ENCODE measurements at places on chromosomes 5 and 9.

GRCh38 chr5:36181774-36182173 lies 29.9 kb downstream of the SKP2 start:
- DNase-seq: no peak

DNA sequence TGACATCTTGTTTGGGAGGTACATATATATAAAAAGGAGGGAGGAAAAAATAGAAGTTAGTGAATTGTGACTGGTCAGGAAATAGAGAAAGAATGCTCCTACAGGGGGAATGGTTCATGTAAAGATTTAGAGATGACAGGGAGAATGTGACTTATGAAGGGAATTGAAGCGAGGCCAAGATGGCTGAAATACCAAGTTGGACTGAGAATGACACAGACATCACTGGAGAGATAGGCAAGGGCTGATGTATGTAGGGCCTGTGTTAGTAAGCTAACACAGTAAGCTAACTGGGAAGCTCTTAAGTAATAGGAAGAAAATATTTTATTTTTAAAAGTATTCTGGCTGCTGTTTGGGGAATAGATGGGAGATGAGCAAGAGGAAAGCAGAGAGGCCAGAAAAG lies 286.3 kb downstream of the NNT start:
- no peak for DNase-seq

GRCh38 chr9:90288275-90288639 lies 354.4 kb downstream of the DIRAS2 start:
- DNase-seq: no peak

DNA sequence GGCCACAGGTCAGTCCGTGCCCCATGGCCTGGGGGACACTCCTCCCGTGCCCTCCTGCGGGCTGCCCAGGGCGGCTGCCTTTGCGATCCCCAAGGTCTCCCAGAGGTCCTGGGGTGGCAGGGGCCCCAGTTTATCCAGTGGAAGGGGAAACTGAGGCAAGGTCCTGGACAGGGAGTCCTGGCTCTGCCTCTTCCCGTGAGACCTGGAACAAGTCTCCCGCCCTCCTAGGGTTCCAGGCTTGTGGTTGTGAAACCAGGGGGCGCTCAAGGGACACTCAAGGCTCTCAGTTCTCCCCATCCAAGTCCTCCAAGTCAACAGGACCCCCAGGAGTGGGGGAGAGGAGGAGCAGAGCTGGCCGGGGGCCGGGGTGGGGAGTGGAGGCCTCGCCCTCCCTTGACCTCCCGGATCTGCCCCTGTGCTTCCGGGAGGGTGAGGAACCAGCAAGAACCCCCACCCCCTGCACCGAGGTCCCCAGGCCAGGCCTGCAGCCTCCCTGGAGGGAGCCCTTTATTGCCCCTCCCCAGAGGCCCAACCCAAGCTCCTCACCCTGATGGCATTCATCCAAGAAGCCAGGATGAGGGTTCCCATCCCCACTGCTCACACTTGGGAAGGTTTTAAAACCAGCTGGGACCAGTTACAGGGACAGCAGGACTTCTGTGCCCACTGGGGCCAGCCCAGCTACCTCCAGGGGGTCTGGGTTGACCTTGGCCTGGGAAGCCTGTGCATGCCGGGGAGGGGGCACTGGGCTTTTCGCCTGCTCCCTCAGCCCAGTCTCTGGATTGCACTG lies 24.7 kb upstream of the TMEM250 start:
- no peak for DNase-seq

DNA sequence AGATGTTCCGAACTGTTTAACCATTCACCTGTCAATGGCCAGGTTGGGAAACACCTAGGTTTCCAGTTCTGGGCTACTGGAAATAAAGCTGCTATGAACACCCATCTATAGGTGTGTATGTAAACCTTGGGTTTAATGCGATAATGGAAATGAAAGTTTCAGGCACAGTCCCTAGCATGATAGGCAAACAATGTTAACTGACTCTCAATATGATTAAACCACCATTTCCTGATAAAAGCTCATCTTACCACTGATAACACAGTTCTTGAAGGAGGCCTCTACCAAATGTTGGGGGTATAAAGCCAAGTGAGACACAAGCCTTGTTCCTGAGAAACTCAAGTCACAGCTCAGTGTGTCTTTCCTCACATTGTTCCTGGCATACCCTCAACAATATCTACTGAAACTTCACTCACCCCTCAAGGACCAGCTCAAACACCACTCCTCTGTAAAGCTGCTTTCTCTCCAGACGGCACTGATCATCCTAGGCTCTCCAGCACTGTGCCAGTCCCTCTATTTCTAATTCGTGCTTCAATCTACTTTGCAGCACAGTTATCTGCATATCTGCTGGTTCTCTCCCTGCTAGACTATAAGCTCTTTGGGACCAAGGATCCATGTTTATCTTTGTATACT lies 15.8 kb downstream of the RAB14 start:
- DNase-seq: no peak

Measured in T-cell (primary cell).